ENCODE measurements at places on chromosomes 6 and 20.

DNA sequence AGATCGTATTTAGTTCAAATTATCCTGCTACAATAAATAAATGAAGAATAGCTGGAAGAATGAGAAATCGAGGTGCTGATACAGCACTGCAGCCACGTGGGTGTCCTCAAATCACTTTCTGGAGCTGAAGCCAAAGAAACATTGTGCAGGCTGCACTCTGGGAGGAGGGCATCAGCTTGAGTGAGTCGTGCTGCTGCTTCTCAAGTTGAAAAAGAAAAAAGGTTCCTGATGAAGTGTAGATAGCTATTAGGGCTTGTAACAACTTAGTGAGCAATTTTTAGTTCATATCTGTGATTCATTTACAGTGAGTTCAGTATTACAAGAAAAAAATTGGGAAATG is 40.5 kb downstream of the DSE start:
- no peak for DNase-seq

DNA sequence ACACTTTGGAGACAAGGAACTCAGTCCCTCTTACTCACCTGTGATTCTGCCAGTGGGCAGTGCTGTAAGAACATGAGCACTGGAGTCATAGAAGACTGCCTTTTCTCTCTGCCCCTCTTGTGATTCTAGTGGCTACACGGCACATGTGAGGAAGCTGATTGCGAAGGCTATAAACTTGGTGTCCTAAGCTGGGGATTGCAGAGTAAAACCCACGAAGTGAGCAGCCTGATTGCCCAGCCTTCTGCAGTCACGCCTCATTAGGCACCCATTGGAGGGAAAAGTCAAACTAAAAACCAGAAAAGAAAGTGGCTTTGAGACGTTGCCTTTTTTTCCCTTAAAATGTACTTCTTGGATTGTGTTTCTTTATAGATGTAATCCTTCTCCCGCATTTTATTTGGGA is 748.4 kb upstream of the CHD6 start:
- no peak for DNase-seq

DNA sequence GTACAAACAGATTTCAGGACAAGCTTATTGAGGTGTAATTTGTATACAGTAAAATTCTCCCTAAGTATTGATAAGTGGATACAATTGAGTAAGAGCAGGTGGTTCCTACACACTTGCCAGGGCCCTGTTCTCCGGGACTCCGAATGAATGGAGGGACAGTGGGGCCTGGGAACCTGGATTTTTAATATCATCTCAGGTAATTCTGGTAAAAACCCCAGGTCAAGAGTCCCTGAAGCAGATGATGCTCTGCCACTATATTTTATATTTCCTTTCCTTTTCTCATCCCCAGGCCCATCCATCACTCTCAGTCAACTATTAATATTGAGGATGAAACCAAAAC is 104.9 kb downstream of the FYN start:
- no peak for DNase-seq

- no peak for DNase-seq
Measured at GRCh38 chr6:53855940-53856339, 61.1 kb downstream of the LRRC1 start.

GRCh38 chr6:119360262-119360915 is 10.8 kb upstream of the MAN1A1 start:
- DNase-seq, result no peak

GRCh38 chr6:13152764-13153163 is 175.6 kb downstream of the TBC1D7 start:
- no peak for DNase-seq

DNA sequence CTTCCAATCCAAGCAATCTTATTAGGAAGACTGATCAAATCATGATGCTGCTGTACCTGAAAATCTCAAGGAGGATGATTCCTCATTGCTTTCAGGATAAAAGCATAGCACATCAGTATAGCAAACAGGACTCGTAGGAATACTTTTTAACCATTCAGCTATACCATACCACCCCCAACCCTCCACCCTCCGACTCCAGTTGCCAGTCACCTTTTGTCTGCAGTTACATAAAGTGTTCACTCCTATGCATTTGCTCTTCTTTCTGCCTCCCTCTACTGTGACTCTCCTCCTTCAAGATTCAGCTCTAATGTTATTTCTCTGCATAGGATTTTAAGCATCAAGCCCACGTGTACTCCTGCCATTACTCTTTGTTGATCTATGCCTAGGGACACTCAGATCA is 124.7 kb upstream of the KCNQ5 start:
- no peak for DNase-seq

DNA sequence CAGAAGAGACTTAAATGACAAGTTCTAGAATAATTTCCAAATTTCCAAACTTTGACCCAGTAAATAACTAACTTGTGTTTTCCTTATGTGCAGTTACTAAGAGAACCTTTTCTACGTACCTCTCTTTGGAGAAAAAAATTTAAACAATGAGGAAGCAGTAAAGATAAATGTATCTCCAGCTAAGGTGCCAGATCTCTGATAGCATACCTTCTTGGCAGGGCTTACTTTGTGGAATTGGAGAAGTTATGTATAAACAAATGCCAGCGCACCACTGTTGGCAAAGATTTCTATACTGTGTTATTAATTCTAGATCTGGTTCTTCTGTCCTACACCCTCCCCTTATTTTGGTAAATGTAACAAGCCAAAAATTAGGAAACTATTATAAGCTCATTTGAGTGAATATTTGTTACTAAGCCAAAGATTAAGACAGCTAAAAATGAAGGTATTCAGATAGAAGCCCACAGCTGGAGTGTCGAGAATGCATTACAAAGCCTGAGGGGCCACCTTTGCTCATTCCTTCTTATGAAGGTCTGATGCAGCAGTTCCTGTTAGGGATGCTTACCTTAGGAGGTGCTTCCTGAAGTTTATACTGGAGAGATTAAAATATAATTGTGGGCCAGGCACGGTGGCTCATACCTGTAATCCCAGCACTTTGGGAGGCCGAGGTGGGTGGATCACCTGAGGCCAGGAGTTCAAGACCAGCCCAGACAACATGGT is 373.1 kb upstream of the SOX4 start:
- DNase-seq, result no peak

Data from GM04503 (cell line).